ENCODE measurements at places on chromosomes 5 and 9.
A peak's percentile ranks its signal among the peaks of the same experiment; 100 is the strongest.

- no peak for DNase-seq
Observed at GRCh38 chr5:135569755-135570452, 8.9 kb downstream of the CXCL14 start.

DNA sequence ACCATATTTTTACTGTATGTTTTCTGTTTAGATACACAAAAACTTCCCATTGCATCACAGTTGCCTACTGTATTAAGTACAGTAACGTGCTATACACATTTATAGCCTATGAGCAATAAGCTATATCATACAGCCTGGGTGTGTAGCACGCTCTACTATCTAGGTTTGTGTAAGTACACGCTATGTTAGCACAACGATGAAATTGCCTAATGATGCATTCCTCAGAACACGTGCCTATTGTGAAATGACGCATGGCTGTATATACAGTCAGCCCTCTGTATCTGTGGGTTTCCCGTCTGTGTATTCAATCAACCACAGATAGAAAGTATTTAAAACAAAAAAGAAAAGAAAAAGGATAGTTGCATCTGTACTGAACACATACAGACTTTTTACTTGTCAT lies 64.2 kb downstream of the SGCD start:
- no peak for DNase-seq

GRCh38 chr9:73583576-73583975 lies 431.9 kb downstream of the ANXA1 start:
- DNase-seq: peak; percentile 69

DNA sequence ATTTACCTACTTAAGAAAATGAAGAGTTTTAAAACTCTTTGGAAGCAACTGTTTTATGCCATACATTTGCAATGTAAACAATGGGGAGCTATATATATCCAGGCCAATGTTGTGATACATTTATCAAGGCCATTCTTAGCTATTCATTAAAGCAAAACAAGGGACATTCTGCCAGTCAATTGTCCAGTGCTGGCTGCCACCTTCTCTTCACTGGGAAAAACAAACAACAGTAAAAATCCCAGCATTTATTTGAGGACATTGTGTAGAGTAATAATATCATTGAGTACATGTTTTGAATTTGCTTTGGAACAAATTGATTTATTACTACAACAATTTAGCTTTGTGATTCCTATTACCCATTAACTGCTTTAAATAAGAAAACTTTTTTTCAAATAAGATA lies 1107.4 kb downstream of the DTWD2 start:
- no peak for DNase-seq

DNA sequence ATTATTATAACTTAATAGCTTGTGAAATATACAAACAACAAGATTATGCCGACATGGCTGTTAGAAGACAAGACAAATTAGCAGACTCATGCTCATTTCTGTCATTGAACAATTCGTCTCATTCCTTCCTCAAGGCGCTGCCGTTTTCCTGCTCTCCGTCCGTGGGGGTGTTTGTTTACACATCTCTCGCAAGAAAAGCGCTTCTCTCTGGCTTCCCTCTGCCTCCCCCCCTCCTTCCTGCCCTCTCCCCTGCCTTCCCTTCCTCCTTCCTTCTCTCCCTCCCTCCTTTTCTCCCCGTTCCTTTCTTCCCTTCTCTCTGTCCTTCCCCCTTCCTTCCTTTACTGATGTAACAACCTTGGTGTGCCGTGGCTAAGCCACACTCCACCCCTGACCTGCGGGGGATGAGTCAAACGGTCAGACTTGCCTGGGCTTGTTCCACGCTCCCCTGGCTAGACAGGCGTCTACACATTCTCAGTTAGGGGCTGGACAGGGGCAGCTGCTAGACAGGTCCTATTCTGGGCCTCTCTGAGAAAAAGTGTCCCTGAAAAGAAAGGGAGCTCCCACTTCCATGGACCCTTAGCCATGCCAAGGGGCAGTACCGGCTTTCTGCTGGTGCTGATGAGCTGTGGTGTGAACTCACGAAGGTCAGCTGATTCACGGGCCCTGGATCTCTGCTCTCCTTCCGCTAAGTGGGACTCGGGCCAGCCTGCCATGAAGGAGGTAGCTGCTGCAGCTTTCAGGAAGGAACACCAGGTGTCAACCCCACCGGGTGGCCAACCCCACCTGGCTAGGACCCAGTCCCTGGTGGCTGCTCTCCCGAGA lies 32.0 kb upstream of the SPTLC1 start:
- peak; percentile 66 for DNase-seq

GRCh38 chr5:56561455-56561854 lies 253.9 kb upstream of the MAP3K1 start:
- no peak for DNase-seq
